ENCODE measurements at places on chromosomes 6 and 20.

DNA sequence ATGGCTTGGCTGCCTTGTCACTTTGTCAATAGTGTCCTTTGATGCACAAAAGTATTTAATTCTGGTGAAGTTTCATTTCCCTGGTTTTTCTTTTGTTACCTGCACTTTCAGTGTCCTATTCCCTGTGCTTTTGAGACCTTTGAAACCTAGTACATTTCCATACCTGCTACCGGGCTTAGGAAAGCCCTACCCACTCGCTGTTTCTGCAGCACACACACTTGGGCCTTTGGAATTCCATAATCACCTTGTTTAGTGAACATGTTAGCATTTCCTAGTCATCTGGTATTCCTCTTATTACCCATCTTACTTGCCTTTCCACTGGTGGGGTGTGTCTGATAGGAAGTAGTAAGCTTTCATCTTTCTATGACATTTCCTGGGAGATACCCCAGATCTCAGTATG, 19.3 kb upstream of the SYNDIG1 start:
- no peak overlapping the region for H3K27ac ChIP-seq
- H3K4me1 ChIP-seq, result no peaks in the 10 kb centered on the region
- H3K36me3 ChIP-seq, result no peaks in the 10 kb centered on the region
- H3K27me3 ChIP-seq, result no peaks in the 10 kb centered on the region
- DNase-seq, result no peak

DNA sequence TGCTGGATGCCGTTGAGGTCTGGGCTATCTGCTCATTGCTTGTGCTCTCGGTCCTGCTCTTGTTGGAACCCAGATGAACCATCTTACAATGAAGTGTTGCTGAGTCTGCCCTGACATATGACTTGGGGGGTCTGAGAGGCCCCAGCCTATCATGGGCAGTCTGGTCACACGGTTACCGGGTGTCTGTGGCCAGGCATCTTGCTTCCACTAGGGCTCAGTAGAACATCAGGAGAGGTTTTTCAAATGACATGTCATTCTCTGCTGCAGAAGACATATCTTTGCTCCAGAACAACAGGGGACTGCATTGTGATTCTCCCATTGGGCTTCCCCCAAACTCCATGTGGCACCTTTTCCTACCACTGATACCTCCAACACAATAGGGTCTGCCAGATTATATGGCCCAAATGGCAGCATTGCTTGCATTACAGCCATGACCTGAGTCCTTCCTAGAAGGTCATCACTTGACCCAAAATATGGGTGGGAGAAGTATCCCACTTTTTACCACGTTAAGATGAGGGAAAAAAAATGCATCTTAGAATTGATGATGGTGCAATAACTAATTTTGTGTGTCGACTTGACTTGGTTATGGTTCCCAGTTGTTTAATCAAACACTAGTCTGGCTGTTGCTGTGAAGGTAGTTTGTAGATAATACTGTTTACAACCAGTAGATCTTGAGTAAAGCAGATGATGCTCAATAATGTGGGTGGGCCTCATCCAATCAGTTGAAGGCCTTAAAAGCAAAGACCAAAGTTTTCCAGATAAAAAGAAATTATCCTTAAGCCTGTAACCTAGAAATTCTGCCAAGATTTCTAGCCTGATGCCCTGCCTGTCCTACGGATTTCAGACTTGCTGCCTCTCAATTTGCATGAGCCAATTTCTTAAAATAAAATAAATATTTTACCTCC, 241.0 kb downstream of the QKI start:
- H3K27me3 ChIP-seq, result no peaks in the 10 kb centered on the region
- H3K4me1 ChIP-seq, result peaks cover 5% of the 10 kb centered on the region
- no peak overlapping the region for H3K4me3 ChIP-seq
- H3K27ac ChIP-seq, result no peak overlapping the region
- no peaks in the 10 kb centered on the region for H3K36me3 ChIP-seq
- no peak for DNase-seq

DNA sequence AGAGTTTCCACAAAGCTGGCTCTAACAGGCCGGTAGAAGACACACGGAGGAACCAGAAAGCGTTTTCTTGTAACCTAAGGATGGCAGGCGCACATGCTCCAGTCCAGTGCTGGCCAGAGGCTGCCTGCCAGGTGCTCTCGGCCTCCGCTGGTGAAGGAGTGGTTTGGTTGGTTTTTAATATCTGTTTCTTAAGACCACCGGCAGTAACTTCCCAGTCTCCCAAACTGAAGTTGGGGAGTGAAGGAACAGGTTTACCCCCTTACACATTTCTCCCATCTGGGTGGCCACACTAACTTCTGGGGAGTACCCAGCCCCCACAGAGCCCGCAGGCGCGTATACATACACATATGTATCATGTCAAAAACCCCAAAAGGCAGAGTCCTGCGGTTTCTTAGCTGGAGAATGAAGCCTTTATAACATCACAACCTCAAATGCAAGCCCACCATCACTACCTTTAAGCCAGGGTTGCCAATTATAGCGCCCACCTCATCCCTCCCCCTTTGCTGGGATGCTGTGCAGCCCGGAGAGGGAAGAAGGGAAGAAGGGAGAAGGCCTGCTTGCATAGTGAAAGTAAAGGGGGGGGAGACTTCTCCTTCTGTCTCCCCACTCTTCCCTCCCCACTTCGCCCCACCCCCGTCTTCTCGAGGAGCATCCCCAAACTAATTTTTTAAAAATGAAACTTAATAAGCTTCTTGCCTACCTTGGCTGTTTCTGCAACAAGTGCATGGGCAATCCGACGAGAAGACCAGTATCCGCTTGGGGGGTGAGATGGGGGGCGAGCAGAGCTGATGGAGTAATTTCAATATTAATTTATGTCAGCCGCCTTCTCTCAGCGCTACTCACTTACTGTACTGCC, 1.0 kb downstream of the TRERF1 start:
- H3K4me1 ChIP-seq, result peaks cover 22% of the 10 kb centered on the region
- H3K36me3 ChIP-seq, result no peaks in the 10 kb centered on the region
- DNase-seq, result no peak
- H3K4me3 ChIP-seq, result peak overlapping the region; percentile 69
- no peaks in the 10 kb centered on the region for H3K27me3 ChIP-seq
- H3K27ac ChIP-seq, result peak overlapping the region; percentile 96

DNA sequence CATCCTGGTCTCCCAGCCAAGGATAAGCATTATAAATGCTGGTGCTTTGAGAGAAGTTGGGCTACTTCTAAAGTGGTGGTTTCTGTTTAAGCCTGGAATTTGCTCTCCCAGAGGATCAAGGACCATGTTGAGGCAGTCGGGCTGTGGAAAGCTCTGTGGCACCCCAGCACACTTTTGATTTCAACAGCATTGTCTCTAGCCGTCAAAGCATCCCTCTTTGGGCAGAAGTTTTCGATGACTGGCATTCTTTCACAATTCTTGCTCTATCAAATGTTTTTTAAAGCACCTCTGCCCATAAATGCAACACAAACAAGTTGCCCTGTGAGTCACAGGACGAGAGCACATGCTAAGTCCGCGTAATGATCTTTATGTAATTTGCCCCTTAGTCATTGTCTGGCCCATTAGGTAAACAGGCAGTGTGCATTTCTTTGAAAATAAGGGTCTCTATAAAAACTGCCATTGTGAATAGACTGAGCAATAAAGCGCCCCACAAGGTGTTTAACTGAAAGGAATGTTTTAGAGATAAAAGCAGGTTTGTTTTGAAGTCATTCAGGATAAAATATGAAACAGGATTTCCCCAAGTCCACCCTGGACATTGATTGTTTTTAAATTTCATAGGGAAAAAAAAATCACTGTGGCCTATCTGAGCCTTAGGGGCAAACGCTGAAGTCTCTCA, 44.7 kb upstream of the FOXQ1 start:
- peaks cover 3% of the 10 kb centered on the region for H3K4me1 ChIP-seq
- H3K27ac ChIP-seq, result no peak overlapping the region
- DNase-seq, result no peak
- H3K4me3 ChIP-seq, result no peak overlapping the region
- H3K27me3 ChIP-seq, result no peaks in the 10 kb centered on the region
- no peaks in the 10 kb centered on the region for H3K36me3 ChIP-seq

DNA sequence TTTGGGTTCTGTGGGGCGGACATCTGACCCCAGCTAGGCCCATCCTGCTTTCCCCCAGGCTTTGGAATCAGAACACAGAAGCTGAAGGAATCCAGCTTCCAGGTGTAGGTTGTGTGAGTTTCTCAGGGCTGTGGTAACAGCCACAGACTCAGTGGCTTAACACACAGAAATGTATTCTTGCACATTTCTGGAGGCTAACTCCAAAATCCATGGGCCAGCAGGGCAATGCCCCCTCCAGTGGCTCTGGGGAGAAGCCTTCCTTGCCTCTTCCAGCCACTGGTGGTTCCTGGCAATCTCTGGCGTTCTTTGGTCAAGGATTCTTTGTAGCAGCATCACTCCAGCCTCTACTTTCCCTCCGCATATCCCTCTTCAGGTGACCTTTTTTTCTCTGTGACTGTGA, 1.3 kb upstream of the EMILIN3 start:
- no peak for DNase-seq
- no peaks in the 10 kb centered on the region for H3K4me1 ChIP-seq
- no peak overlapping the region for H3K4me3 ChIP-seq
- H3K27ac ChIP-seq, result no peak overlapping the region
- H3K36me3 ChIP-seq, result no peaks in the 10 kb centered on the region
- peaks cover 6% of the 10 kb centered on the region for H3K27me3 ChIP-seq

DNA sequence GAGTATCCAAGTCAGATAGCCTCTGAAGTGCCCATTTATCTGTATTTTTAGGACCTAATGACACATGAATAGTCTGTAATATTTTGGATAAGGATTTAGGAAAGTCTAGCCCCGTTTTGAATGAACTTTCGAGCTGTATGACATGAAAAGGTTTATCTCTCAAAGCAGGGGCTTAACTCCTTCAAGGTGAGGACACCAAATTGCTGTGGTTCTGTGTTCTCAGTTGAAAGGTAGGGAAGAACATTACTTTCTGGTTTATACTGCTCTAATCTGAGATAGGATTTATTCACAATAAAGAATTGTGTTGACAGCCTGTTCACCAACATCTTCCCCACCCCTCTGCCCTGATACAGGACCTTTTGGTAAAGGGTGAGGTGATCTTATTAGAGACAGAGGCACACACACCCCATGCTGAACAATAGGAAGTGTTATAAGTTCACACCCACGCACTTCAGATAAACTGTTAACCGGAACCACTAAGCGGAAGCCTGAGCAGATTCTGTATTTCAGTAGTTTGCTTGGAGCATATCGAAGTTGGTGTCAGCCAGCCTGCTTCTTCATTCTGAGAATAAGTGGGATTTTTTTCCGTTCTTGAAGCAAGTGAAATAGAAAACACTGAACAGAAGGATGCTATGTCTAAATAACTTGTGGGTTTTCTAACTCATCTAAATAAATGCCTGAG, 223.3 kb downstream of the TMEM242 start:
- H3K4me3 ChIP-seq, result no peak overlapping the region
- peaks cover 8% of the 10 kb centered on the region for H3K36me3 ChIP-seq
- no peaks in the 10 kb centered on the region for H3K27me3 ChIP-seq

DNA sequence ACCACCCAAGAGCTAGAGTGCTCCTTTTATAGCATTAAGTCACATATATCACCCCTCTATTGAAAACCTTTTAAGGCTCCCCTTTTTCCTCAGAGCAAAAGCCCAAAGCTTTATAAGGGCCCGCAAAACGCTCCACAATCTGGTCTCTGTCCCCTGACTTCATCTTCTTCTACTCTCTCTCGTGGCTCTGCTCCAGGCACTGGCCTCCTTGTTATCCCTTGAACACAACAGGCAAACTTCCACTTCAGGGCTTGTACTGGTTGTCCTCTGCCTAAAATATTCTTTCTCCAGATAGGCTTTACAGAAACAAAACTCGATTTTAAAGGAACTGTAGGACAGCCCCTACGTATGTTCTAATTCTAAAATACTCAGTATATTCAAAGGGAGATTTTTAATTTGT, 44.0 kb upstream of the SPDEF start:
- no peaks in the 10 kb centered on the region for H3K27me3 ChIP-seq
- DNase-seq, result no peak
- H3K27ac ChIP-seq, result no peak overlapping the region
- H3K36me3 ChIP-seq, result no peaks in the 10 kb centered on the region
- peaks cover 7% of the 10 kb centered on the region for H3K4me1 ChIP-seq

GRCh38 chr20:20477444-20478041, 109.6 kb downstream of the INSM1 start:
- H3K4me1 ChIP-seq, result peaks cover 3% of the 10 kb centered on the region
- no peaks in the 10 kb centered on the region for H3K36me3 ChIP-seq
- no peaks in the 10 kb centered on the region for H3K27me3 ChIP-seq
- peak overlapping the region; percentile 31 for H3K27ac ChIP-seq

DNA sequence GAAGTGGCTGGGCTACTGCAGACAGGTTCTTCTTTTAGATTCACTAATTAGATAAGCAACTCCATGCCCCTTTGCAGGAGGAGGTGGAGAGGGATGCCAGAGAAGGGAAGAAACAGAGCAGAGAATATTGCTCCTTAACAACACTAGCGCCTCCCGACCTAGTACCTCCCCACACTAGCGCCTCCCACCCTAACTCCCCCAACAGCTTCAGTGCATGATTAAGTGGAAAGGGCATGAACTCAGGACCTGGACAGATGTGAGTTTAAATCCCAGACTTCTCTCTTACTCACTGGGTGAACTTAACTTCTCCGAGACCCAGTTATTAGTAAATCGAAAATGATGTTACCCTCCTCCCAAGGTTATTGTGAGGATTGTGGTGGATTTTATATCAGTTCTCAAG, 25.7 kb downstream of the STX11 start:
- no peaks in the 10 kb centered on the region for H3K36me3 ChIP-seq
- no peak overlapping the region for H3K4me3 ChIP-seq
- no peak overlapping the region for H3K27ac ChIP-seq
- H3K4me1 ChIP-seq, result no peaks in the 10 kb centered on the region
- no peaks in the 10 kb centered on the region for H3K27me3 ChIP-seq

DNA sequence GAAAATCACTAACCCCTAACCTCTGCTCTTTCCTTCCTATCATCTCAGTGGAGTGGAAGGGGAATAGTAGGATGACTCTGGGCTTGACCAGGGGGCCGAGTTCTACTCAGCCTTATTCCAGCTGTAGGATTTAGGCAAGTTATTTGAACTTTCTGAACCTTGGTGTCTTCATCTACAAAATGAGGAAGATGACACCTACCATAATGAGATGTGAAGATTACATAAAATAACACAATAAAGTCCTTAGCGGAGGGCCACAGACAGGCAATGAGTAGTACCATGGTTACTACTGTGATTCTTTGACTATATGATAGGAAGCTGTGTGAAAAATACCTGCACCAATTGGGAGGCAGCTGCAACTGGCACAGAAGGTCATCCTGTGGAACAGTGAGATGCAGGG, 53.6 kb upstream of the PIM1 start:
- no peak overlapping the region for H3K4me3 ChIP-seq
- no peak for DNase-seq
- H3K27me3 ChIP-seq, result no peaks in the 10 kb centered on the region
- H3K27ac ChIP-seq, result no peak overlapping the region

- no peaks in the 10 kb centered on the region for H3K4me1 ChIP-seq
- DNase-seq, result no peak
- H3K27me3 ChIP-seq, result no peaks in the 10 kb centered on the region
- peaks cover 56% of the 10 kb centered on the region for H3K36me3 ChIP-seq
- no peak overlapping the region for H3K27ac ChIP-seq
- H3K4me3 ChIP-seq, result no peak overlapping the region
Measured at GRCh38 chr20:54219751-54220426, 12.0 kb downstream of the PFDN4 start.

- no peaks in the 10 kb centered on the region for H3K27me3 ChIP-seq
- peaks cover 19% of the 10 kb centered on the region for H3K4me1 ChIP-seq
- DNase-seq, result no peak
- H3K36me3 ChIP-seq, result no peaks in the 10 kb centered on the region
- no peak overlapping the region for H3K4me3 ChIP-seq
Measured at GRCh38 chr6:14792118-14792955, 453.5 kb upstream of the JARID2 start.

- peak; percentile 64 for DNase-seq
- no peaks in the 10 kb centered on the region for H3K4me1 ChIP-seq
- H3K27me3 ChIP-seq, result no peaks in the 10 kb centered on the region
- H3K36me3 ChIP-seq, result peaks cover 14% of the 10 kb centered on the region
- peak overlapping the region; percentile 32 for H3K4me3 ChIP-seq
- peak overlapping the region; percentile 82 for H3K27ac ChIP-seq
Measured at GRCh38 chr6:26550250-26550993, 12.3 kb downstream of the HMGN4 start.
